CD4-positive, CD25-positive, alpha-beta regulatory T cell (primary cell): ENCODE measurements at places on chromosomes 2 and 18. TPM values are rescaled to one million over a fixed set of nuclear protein-coding genes. Genes with fewer than 3 reads are reported as not detected.

- DNase-seq = no peak
These were observed 28.0 kb upstream of the ARHGEF4 start for GRCh38 chr2:130808482-130809268.

DNA sequence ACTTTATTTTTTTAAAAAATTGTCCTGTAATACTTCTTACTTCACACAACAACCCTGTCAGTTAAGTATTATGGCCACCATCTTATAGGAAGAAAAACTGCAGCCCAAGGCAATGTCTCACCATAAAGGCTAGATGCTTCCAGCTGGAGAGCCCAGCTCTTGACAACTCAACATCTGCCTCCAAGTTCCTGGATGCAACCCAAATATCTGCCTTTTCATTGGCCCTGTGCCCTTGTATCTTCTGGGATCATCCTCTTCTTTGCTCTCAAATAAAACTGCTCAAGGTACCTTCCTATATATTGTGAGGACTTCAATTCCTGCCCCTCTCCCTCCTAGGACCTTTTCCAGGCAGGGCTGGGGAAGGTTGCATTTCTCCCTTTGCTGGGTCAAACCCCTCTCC, 69.5 kb downstream of the BIN1 start:
- DNase-seq = no peak

GRCh38 chr2:55838653-55839052, 84.9 kb downstream of the EFEMP1 start:
- no peak for DNase-seq

GRCh38 chr2:140604788-140605187, 1526.0 kb downstream of the LRP1B start:
- DNase-seq = no peak

HOXD13 gene
- total RNA-seq = not detected

DNA sequence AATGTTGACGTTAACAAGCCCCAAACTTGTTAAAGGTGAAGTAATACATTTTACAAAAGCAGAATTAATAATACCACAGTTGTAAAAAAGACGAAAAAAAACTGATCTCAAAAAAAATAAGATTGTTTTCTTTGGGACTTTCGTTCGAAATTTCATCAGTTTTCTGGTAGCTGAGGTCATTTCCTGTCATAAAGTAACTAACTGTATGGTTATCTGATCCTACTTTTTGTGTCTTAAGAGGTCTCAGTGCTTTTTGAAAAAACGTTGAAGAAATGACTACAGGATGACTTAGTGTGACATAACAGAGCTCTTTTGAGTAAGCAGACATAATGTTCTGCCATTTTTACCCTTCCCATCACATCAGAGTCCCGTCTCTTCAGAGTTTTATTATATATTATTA, 79.3 kb downstream of the BIRC6 start:
- no peak for DNase-seq
